ENCODE measurements at places on chromosomes 1 and 21.

GRCh38 chr1:234586892-234587485 lies 23.0 kb downstream of the IRF2BP2 start:
- DNase-seq, result no peak

DNA sequence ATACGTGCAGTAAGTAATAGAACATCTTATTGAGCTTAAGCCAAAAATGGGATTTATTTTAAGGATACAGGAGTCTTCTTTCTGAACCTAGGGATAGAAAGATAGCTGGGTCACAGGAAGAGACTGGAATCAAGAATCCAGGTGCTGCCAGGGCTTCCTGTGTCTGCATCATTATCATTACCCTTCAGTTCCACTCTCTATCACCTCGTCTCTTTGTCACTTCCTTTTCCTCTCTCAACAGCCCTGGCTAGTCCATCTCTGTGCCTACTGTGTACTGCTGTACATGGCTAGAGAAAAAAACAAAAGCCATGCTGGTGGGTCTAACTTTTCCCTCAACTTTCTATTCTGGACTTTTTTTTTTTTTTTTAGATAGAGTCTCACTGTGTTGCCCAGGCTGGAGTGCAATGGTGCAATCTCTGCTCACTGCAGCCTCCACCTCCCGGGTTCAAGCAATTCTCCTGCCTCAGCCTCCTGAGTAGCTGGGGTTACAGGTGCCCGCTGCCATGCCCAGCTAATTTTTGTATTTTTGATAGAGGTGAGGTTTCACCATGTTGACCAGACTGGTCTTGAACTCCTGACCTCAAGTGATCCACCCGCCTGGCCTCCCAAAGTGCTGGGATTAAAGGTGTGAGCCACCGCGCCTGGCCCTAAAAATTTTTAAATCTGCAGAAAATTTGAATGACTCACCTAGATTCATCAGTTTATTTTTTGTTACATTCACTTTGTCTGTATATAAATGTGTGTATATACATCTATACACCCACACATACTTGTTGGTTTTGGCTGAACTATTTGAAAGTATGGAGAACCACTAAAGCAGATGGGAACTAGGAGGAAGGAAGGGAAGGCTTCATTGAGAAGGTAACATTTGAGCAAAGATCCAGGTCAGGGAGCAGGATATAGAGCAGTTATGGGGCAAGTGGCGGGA lies 31.9 kb downstream of the UBE4B start:
- DNase-seq, result no peak

- DNase-seq, result no peak
These were observed 110.0 kb downstream of the APP start for GRCh38 chr21:26060335-26061115.

- no peak for DNase-seq
These were observed 75.6 kb upstream of the ROR1 start for GRCh38 chr1:63698001-63698838.

DNA sequence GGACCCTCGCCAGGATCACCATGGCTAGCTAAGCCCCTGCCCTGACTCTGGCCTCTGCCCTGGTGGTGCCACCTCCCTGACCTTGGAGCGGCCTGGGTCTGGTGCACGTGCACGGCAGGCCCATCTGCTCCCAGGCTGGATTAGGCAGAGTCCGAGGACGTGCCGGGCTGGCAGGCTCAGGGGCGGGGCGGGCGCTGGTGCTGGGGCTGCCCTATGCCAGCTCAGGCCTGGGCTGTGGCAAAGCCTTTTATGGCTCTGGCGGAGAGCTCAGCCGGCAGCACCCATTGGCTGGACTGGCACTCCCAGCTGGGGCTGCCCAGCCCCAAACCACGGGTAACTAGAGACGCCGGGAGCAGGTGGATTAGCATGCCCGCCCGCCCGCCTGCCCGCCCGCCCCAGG lies 17.1 kb upstream of the EDN2 start:
- no peak for DNase-seq

DNA sequence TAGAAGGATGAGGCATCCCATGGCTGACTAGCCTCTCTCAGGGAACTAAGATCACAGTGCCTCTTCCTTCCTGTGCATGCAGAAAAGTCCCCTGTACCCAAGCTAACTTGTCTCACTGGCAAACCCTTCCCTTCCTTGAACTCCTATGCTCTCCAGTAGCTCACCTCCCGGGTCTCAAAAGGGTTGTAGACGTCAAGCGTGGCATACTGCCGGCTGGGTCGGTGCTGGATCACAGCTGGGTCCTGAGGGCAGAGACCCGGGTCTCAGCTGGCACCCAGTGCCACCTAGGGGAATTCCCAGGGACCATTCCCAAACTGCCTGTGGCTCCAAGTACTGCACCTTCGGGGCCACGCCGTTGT lies 688 bp downstream of the SCAMP3 start:
- DNase-seq, result no peak

- DNase-seq, result no peak
These were observed 128.1 kb upstream of the CTTNBP2NL start for GRCh38 chr1:112267929-112268328.

- DNase-seq, result peak; percentile 22
These were observed 221.8 kb downstream of the CENPF start for GRCh38 chr1:214824763-214825162.

GRCh38 chr1:10898921-10899320 lies 102.5 kb upstream of the CASZ1 start:
- DNase-seq, result no peak

- DNase-seq, result no peak
These were observed 247.3 kb downstream of the SIPA1L2 start for GRCh38 chr1:232382671-232383070.

GRCh38 chr1:81382561-81382960 lies 418.2 kb upstream of the ADGRL2 start:
- DNase-seq, result no peak

DNA sequence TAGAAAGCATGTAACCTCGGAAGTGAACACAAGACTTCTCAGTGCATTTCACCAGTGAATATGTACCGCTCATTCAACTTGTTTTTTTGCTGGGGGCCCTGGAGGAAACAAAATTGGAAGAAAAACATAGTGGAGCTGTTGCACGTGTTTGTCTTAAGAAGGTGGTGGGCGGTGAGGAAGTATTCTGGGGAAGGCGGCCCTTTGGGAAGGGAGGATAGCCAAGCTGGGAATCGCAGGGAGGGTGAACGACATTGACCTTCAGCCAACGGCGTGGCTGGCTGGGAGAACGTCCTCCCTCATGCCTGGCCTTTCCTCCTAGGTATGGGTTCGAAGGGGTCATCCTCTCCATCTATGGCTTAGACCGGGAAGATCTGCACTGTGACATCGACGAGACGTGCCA lies 19.4 kb downstream of the TFF3 start:
- DNase-seq, result no peak

GRCh38 chr1:164670026-164670425 lies 111.0 kb downstream of the PBX1 start:
- no peak for DNase-seq

DNA sequence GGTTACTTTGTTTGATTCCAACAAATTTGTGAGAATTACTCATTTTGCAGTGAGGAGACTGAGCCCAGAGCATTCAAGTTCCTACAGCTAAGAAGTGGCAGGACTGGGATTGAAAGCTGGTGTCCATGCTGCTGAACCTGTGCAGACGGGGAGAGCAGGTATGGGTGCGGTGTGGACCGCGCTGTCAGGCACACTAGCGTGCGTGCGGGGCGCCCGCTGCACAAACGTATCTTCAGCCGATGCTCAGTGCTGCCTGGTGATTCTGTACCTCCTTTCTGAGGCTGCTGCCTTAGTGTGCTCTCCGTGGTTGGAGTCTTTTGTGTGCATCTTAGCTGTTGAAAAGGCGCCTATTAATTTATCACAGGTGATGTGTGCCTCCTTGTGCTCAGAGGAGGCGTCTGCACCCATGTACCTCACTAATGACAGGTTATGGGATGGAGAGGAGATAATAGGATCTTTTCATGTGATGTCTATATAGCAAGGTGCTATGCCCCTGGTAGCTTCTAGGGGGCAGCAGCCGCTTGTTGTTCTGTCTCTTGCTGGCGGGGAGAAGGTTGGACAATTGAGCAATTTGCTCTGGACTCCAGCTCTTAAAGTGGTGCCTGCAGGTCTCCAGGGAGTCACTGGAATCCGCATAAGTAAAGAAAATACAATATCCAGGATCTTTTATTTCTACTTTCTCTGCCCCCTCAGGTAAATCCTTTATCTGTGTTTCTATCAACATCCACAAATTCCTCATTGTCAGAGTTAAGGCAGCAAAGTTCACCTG lies 32.5 kb downstream of the PEX14 start:
- peak; percentile 97 for DNase-seq

DNA sequence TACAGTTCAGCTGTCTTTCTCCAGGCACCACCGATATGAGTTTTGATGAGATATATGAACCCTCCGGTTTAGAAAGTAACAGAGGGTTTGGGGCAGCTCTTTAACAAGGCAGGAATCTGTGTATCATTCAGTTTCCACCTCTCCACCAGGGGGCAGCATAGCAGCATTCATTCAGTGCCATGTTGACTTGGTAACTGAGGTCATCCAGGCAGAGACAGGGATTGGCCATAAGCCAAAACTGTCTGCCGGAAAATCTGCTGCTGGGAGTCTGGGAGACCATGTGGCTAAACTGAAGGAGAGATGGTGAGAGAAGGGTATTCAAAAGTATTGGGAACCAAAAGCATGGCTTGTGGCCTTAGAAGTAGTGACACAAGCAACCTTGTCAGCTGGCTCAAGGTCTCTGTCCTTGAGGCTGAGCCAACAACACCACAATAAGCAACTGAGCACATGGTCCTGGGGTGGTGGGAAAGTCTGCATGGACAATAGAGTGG lies 98.5 kb downstream of the LMX1A start:
- peak; percentile 89 for DNase-seq

DNA sequence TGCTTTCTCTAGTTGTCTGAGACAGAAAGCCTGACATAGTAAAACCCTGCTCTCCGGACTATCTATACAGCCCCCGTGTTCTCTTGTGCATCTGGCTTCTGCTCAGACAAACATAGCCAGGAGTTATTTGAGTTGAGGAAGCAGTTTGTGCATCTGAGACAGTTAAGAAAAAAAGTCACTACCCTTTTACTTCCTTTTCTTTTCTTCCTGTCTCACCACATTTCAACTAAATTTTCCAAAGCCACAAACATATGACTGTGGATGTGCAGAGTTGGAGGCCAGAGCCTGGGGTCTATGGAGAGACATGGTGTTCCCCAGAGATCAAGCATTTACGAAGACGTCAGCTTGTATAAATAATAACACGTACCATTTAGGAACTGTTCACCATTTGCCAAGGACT lies 158.5 kb upstream of the FGGY start:
- no peak for DNase-seq

- DNase-seq, result no peak
These were observed 132.9 kb downstream of the PATJ start for GRCh38 chr1:61875198-61875597.

DNA sequence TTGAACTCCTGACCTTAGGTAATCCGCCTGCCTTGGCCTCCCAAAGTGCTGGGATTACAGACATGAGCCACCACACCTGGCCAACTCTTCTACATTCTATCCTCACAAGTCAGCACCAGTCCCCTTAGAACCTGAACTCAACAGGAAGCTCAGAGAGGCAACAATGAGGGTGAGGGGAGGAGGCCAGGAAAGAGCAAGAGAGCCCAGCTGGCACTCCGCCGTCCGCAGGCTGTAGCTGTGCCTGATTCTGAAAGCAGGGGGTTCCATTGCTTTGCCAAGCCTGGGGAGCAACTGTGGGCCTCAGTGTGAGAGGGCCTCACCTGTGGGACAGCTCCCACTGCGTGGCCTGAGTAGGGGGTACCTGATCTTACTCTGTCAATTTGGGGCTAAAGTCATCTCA lies 18.7 kb downstream of the STK40 start:
- DNase-seq, result no peak

GRCh38 chr1:23100074-23100748 lies 68.4 kb downstream of the LUZP1 start:
- DNase-seq, result no peak

- peak; percentile 90 for DNase-seq
These were observed 6.3 kb downstream of the CDKN2C start for GRCh38 chr1:50976111-50976889.

- no peak for DNase-seq
These were observed 103.8 kb downstream of the LYPLAL1 start for GRCh38 chr1:219277304-219278105.

DNA sequence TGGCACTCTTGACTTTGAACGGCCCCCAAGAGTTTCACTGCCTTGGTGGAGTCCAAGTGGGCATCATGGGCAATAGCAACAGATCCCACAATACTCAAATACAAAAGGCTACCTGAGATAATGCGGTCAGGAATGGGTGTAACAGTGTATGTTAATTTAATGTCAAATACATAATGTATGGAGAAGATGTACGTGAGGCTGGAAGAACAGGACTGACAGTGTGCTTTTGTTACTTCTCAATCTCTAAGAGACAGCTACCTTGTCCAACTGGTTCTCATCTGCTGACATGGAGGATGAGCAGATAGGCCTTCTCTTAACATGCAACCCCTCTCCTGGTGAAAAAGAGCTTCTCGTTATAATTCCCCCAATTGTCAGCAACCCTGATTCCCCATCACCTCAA lies 167.2 kb downstream of the APP start:
- DNase-seq, result no peak

DNA sequence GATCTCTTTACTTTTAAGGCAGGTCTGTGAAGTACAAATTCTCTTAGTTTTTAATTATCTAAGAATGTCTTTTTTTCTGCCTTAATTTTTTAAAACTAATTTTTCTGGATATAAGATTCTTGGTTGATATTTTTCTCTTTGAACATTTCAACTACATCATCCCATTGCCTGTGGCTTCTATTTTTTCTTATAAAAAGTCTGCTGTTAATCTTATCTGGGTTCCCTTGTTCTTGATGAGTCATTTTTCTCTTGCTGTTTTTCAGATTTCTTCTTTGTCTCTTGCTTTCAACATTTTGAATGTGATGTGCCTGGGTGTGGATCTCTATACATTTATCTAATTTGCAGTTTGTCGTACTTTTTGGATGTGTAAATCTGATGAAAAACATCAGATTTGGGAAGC lies 525.2 kb upstream of the PBX1 start:
- peak; percentile 12 for DNase-seq

DNA sequence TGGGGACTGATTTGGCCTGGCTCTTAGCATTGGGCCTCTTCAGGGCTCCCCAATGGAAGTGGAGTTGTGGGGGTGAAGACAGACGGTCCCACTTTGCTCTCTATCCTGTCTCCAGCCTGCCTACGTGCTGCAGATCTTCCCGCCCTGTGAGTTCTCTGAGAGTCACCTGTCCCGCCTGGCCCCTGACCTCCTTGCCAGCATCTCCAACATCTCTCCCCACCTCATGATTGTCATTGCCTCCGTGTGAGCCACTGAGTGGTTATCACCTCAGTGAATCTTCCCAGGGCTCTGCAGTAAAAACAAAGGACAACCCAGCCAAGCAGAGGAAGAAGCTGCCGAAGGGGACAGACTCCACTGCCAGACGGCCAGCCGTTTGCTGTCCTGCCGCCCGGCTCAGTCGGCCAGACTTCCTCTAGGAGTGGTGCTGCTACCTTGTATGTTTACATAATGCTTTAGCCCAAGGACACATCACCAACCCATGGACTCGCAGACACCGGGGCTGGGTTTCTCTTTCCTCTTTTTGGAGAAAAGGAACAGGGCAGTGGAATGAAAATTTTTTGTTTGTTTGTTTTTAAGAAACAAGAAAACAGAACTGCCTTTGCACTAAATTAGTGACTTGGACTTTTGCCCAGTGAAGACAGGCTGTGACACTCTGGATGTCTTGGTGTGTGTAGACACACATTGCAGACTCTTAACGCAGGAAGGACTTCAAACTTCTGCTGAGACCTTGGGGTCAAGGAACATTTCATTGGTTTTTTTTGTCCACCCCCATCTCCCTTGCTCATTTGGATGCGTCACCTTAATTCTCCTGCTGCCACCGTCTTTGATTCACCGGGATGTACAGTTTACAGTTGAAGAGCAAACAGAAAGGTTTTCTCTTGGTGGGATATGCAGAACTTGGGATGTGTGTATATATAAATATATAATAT lies 36.5 kb downstream of the ZBTB17 start:
- no peak for DNase-seq

Measured in NCI-H1105 treated with DMSO at 0.1 percent for 48 hours (cell line).